ENCODE measurements at places on chromosomes 11 and 22. TPM values are rescaled to one million over a fixed set of nuclear protein-coding genes. Genes with fewer than 3 reads are reported as not detected.

DNA sequence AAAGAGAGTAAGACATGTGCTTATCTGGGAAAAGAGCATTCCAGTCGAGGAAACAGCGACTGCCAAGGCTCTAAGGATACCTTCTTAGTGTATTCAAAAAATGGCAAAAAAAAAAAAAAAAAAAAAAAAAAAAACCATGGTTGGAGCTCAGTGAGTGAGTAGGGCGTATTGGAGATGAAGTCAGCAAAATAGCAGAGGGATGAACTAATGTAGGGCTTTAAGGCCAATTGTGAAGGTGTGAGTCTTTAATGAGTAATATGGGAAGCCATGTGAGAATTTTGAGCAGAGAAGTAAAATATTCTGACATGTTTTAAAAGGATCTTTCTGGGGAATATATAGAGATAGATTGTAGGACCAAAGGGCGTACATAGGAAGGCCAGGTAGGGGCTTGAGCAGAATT, 498.6 kb upstream of the ISX start:
- H3K36me3 ChIP-seq, result no peaks in the 10 kb centered on the region
- H3K27ac ChIP-seq, result no peak overlapping the region
- H3K4me3 ChIP-seq, result no peak overlapping the region
- no peaks in the 10 kb centered on the region for H3K4me1 ChIP-seq

Gene NAALAD2
- total RNA-seq, result 1.8 TPM

Gene NXPE1
- total RNA-seq, result not detected

- H3K27me3 ChIP-seq, result no peaks in the 10 kb centered on the region
- H3K36me3 ChIP-seq, result no peaks in the 10 kb centered on the region
Observed at GRCh38 chr22:33303099-33303498, 244.9 kb upstream of the SYN3 start.

- H3K27ac ChIP-seq, result peak overlapping the region; percentile 96
- H3K4me3 ChIP-seq, result peak overlapping the region; percentile 99
- H3K36me3 ChIP-seq, result no peaks in the 10 kb centered on the region
- H3K27me3 ChIP-seq, result no peaks in the 10 kb centered on the region
- peaks cover 24% of the 10 kb centered on the region for H3K4me1 ChIP-seq
- peak; percentile 72 for DNase-seq
Observed at GRCh38 chr11:118790357-118791110, 430 bp downstream of the DDX6 start.

GRCh38 chr22:36554098-36554497, 25.1 kb upstream of the EIF3D start:
- H3K4me1 ChIP-seq, result no peaks in the 10 kb centered on the region
- peaks cover 30% of the 10 kb centered on the region for H3K27me3 ChIP-seq
- no peak overlapping the region for H3K27ac ChIP-seq
- H3K36me3 ChIP-seq, result no peaks in the 10 kb centered on the region
- DNase-seq, result no peak

- H3K4me1 ChIP-seq, result no peaks in the 10 kb centered on the region
- no peak overlapping the region for H3K27ac ChIP-seq
- no peak overlapping the region for H3K4me3 ChIP-seq
- DNase-seq, result no peak
- no peaks in the 10 kb centered on the region for H3K27me3 ChIP-seq
- no peaks in the 10 kb centered on the region for H3K36me3 ChIP-seq
Observed at GRCh38 chr22:47356511-47357011, 594.1 kb downstream of the TBC1D22A start.

DNA sequence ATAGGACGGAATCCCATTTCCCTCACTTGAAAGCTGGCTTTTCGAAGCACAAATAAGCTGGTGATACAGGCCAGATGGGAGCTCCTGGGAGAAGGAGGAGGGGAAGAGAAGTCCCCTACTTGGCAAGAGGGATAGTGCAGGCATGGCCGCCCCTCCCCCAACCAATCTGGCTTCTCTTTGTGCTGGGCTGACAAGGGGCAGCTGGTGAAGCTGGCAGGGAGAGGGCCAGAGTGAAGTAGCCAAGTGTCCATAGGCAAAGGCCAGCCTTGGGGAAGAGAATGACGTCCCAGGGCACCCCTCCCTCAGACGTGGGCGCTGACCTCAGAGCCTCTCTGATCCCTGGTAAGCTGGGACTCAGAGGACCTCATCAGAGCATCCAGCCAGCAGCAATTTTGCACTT, 78.7 kb upstream of the GRAMD1B start:
- no peaks in the 10 kb centered on the region for H3K36me3 ChIP-seq
- peaks cover 57% of the 10 kb centered on the region for H3K27me3 ChIP-seq
- DNase-seq, result no peak
- H3K4me1 ChIP-seq, result no peaks in the 10 kb centered on the region
- H3K27ac ChIP-seq, result no peak overlapping the region

Gene MUC6
- total RNA-seq, result not detected

Gene SPI1
- not detected for total RNA-seq

Gene UBQLNL
- 0.29 TPM for total RNA-seq

Gene APLNR
- not detected for total RNA-seq

Gene SYCE3
- total RNA-seq, result not detected

Gene C11orf54
- total RNA-seq, result 20.9 TPM

Gene CRYAB
- total RNA-seq, result 54.3 TPM

Gene OR51F1
- total RNA-seq, result not detected

DNA sequence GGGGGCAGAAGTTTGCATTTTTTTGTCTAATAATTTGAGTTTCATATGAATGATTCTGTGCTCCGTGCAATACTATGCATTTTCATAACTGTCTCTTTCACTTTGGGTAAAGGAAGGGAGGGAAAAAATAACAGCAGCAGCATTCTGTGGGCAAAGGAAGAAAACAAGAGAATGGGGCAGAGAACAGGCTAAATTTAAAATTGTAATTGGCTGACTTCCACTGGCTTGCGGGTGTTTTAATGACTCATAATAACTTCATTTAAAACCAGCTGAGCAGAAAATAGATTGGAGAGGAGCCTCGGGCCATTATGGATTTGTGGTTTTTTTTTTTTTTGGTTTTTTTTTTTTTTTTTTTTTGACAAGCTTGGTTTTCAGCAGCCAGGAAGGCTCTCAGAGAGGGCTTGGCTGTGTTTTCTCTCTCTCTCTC, 107.4 kb downstream of the ZBTB16 start:
- DNase-seq, result peak; percentile 89
- no peak overlapping the region for H3K4me3 ChIP-seq
- H3K27ac ChIP-seq, result no peak overlapping the region
- H3K4me1 ChIP-seq, result peaks cover 31% of the 10 kb centered on the region
- H3K36me3 ChIP-seq, result no peaks in the 10 kb centered on the region

Gene OR6A2
- total RNA-seq, result 0.59 TPM

DNA sequence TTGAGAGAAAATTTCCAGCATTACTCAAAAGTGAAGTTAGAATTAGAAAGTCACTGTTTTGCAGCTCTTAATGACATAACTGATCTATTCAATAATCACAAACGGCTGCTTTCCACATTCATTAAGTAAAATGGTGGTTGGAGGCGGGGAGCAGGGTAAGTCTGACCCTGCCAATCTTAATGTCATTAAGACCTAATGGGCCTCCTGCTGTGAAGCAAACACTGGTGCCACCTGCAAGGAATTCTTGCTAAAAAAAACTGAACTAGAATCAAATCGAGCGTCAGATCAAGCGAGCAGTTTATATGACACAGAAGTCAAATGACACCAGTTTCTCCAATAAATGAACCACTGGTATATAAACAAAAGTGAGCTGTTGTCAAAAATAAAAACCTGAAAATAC, 351.5 kb downstream of the BRD1 start:
- no peaks in the 10 kb centered on the region for H3K36me3 ChIP-seq
- H3K4me3 ChIP-seq, result no peak overlapping the region
- H3K27ac ChIP-seq, result no peak overlapping the region
- no peak for DNase-seq

Gene FOSL1
- 13.0 TPM for total RNA-seq

GRCh38 chr11:36751335-36751781, 153.3 kb upstream of the RAG2 start:
- H3K4me3 ChIP-seq, result no peak overlapping the region
- DNase-seq, result no peak
- no peak overlapping the region for H3K27ac ChIP-seq
- H3K36me3 ChIP-seq, result no peaks in the 10 kb centered on the region

GRCh38 chr22:29078869-29079207, 6.0 kb downstream of the KREMEN1 start:
- H3K4me3 ChIP-seq, result no peak overlapping the region
- no peak overlapping the region for H3K27ac ChIP-seq
- DNase-seq, result no peak
- H3K4me1 ChIP-seq, result peaks cover 2% of the 10 kb centered on the region

- H3K27ac ChIP-seq, result no peak overlapping the region
- no peaks in the 10 kb centered on the region for H3K4me1 ChIP-seq
- H3K36me3 ChIP-seq, result no peaks in the 10 kb centered on the region
- H3K27me3 ChIP-seq, result no peaks in the 10 kb centered on the region
- no peak for DNase-seq
Observed at GRCh38 chr11:133835593-133836548, 9.4 kb downstream of the SPATA19 start.

DNA sequence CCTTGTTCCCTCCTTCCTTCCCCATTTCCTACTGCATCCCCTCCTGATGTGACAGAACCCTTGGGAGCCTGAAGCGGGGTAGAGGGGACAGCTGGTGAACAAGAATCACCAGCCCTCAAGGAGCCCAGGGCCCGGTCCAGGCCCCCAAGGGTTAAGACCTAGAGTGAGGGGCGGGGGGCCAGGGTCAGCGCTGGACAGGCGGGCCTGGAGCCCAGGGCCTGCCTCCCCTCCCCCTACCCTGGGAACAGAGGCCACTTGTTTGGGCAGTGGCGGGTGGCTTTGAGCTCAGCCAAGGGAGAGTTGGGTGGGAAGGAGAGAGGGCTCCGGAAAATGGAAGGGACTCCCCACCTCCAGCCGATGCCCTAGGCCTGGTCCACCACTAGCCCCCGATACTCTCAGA, 2.1 kb downstream of the ARAP1 start:
- peaks cover 19% of the 10 kb centered on the region for H3K4me1 ChIP-seq
- H3K4me3 ChIP-seq, result no peak overlapping the region
- H3K27ac ChIP-seq, result no peak overlapping the region
- no peaks in the 10 kb centered on the region for H3K27me3 ChIP-seq

DNA sequence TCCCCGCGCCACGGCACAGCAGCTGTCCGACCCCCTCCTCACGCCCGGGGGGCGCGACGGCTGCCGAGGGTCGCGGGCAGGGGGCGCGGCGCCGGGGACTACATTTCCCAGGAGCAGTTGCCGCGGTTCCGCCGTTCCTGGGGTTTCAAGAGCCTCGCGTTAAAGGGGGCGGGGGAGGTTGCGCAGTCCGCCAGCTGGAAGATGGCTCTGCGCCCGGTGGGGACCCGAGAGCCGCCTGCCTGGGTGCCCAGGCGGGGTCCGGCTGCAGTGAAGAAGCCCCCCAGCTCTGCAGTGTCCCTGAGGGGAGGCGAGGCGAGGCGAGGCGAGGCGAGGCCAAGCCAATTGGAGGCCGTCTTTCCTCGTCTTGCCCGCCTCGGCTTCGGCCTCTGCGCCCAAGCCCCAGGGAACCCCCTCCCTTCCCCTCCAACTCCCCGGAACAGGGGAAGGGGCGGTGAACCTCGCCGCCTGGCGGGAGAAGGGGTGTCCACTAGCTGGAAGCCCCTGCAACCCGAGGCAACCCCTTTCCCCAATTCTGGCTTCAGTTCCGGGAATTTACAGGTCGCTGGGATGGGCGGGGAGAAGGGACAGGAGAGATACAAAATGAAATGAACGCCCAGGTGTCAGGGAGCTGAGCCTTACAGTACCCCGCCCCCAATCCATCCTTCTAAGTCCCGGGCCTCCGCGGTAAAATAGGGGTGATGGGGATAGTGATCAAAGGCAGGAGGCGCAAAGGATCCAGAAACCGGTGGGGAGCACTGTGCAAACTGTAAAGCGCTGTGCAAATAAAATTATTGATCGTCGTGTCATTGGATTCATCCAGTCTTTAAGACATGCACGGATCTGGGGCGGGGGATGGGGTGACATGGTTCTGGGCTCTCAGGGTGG, 5.2 kb upstream of the GCAT start:
- peak overlapping the region; percentile 80 for H3K4me3 ChIP-seq
- H3K27me3 ChIP-seq, result no peaks in the 10 kb centered on the region
- no peak overlapping the region for H3K27ac ChIP-seq
- peaks cover 24% of the 10 kb centered on the region for H3K4me1 ChIP-seq
- DNase-seq, result peak; percentile 94
- no peaks in the 10 kb centered on the region for H3K36me3 ChIP-seq

GRCh38 chr22:35749808-35750207, 32.1 kb downstream of the APOL5 start:
- peak overlapping the region; percentile 9 for H3K27ac ChIP-seq
- H3K36me3 ChIP-seq, result peaks cover 24% of the 10 kb centered on the region
- H3K27me3 ChIP-seq, result no peaks in the 10 kb centered on the region
- no peak for DNase-seq
- no peak overlapping the region for H3K4me3 ChIP-seq

Gene KLHDC7B
- total RNA-seq, result 0.29 TPM

- peaks cover 40% of the 10 kb centered on the region for H3K36me3 ChIP-seq
- peak overlapping the region; percentile 56 for H3K4me3 ChIP-seq
- H3K27me3 ChIP-seq, result no peaks in the 10 kb centered on the region
- peaks cover 31% of the 10 kb centered on the region for H3K4me1 ChIP-seq
Observed at GRCh38 chr22:21942407-21943343, 10.0 kb downstream of the PPM1F start.

DNA sequence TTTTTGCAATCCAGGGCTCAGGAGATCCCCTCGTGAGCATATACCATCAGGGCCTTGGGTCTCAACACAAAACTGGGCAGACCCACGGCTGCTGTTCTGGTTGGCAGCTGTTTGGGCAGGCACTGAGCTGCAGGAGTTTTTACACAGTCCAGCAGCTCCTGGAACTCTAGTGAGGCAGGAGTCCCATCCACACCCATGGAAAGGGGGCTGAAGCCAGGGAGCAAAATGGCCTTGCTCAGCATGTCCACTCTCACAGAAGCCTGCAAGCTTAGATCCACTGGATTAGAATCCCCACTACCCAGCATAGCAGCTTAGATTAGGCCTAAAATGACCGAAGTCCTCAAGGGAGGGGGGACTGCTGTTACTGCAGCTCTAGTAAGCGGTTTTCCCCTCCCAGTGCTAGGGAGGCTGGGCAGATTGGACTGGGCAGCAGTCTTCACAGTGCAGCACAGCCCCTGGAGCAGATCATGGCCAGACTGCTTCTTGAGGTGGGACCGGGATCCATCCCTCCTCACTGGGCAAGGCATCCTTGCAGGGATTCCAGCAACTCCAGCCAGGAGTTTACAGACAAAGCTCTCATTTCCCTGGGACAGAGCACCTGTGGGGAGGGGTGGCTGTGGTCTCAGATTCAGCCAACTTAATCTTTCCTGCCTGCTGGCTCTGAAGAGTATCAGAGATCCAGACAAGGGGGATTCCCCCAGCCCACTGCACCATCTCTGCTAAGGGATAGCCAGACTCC, 36.4 kb upstream of the CARD16 start:
- H3K36me3 ChIP-seq, result no peaks in the 10 kb centered on the region
- no peaks in the 10 kb centered on the region for H3K27me3 ChIP-seq
- no peak overlapping the region for H3K4me3 ChIP-seq
- no peak overlapping the region for H3K27ac ChIP-seq
- no peaks in the 10 kb centered on the region for H3K4me1 ChIP-seq
- DNase-seq, result no peak

DNA sequence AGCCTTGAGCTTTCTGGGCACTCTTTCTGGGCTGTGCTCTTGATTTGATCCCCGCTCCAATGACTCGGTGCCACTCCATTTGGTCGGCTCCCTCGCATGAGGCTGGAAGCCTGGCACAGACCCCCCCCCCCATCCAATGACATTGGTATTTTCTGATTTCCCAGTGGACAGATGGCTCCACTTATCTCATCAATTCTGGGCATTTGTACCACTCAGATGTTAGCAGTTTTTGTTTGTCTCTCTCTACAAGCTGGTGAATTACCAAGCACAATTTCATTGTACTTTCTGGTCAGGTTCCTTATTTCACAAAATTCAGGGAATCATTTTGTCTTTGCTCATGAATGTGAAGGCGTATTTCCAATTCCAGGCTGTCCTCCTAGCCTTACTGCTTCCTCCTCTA, 9.1 kb downstream of the DNAL4 start:
- H3K27ac ChIP-seq, result peak overlapping the region; percentile 81
- H3K4me3 ChIP-seq, result no peak overlapping the region
- peaks cover 14% of the 10 kb centered on the region for H3K36me3 ChIP-seq
- H3K27me3 ChIP-seq, result no peaks in the 10 kb centered on the region
- no peak for DNase-seq
